NB4 (cell line): ENCODE measurements at places on chromosomes 6 and 20.
A peak's percentile ranks its signal among the peaks of the same experiment; 100 is the strongest.

GRCh38 chr6:36418558-36418957 is 24.1 kb downstream of the PXT1 start:
- peak; percentile 50 for DNase-seq

- no peak for DNase-seq
These were observed 1085.6 kb downstream of the KIF16B start for GRCh38 chr20:15487682-15488081.

DNA sequence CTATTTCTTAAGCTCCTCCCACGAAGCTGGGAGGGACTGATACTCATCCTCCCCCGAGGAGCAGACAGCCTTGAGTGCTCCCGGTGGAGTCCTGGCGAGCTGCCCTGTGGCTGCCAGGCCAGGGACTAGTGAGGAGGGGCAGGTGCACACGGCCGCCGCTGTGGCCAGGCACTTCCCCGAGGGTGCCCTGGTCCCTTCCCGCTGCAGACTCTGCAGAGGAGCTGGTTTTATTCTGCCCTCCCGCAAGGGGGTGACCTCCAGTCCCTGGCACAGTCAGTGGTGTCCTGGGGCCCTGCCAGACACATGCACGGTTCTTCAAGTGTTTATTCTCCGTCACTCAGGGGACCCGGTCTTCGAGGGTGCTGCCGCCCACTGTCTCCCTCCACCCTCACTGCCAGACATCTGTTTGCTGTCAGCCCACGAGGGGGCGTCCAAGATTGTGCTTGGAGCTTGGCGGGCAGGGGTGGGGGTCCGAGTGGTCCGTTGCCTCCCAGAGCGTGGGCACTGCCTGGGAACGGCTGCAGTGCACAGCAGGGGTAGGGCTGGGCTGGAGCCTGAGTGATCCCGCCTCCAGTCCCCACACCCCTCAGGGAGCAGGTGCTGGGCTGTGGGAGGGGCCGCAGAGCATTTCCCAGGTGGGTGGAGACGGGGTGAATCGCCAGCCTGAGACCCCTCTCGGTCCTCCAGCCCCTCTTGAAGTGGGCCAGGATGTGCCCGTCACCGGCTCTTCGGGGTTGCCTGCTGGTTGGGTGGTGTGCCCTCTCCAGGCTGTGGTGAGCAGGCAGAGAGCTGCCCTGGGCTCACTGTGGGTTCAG is 3.1 kb upstream of the CABLES2 start:
- DNase-seq: peak; percentile 60

DNA sequence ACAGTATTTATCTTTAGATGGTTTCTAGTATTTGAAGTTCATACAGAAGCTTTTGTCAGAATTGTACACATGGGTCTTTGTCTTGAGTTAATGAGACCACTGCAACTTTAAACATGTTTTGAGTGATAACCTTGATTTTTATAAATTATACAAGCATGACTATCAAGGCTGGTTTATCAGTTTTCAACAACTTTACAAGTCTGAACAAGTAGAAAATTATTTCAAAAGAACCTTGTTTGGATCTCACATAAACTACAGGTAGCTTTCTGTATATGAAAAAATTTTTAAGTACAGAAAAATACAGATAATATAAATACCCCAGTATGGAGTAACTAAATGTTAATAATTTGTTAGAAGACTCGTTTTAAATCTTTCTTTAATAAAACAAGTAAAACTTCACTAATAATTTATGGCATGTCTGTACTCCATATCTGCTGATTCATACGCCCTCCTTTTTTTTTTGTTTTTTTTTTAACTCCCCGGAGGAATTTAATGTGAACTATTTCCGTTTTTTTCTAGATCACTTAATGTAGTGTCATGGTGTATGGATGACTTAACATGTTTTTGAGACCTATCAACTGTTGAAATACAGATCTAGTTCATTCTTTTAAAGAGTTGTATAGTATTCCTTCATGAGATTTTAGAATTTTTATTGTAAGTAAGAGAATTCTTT is 18.3 kb downstream of the VAPB start:
- peak; percentile 47 for DNase-seq

DNA sequence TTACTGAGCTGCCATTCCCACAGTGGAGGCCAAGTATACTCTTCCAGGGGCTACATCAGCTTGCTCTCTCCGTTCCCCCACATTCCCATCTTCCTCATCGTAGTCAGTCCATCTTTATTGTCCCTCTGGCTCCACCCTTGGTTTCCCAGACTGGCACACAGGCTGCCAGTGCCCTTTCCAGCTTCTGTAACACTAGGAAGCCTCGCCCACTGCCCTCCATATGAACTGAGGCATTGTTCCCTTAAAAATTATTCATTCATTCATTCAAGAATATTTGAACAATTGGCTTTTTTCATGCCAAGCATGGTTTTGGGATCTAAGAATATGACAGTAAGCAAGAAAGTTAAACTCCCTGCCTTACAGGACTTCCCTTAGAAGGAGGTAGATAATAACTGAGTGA is 14.3 kb downstream of the ROS1 start:
- DNase-seq: no peak

GRCh38 chr6:1337791-1338190 is 25.9 kb downstream of the FOXQ1 start:
- no peak for DNase-seq

DNA sequence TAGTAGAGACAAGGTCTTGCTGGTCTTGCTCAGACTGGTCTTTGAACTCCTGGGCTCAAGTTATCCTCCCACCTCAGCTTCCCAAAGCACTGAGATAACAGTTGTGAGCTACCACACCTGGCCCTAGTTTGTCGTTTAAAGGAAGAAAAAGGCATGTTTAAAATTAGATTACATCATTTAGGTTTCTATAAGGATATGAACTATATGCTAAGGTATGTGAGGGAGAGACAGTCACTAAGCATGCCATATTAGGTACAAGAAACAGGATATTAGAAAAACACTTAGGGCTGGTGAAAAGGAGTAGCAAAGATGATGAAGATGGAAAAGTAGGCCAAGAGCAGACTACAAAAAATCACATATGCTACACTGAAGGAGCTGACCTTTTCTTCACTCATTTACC is 106.4 kb downstream of the ASCC3 start:
- no peak for DNase-seq

DNA sequence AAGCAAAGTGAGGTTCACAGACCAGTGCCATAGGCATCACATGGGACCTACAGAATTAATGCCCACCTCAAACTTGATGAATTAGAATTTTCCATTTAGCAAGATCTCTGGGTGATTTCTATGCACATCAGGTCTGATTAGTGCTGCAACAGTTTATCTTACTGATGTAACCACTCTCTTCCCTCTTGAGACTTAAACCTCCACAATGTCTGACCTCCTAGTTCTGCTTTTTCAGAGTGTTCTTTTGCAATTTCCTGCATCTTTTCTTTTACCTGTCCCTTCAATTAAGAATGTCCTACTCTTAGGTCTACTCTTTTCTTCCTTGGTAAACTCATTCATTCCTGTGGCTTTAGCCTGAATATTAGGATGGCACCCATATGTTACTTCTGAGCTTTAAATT is 615.3 kb downstream of the TFAP2A start:
- DNase-seq: peak; percentile 72

- peak; percentile 21 for DNase-seq
These were observed 140.8 kb downstream of the SLC16A10 start for GRCh38 chr6:111228094-111228493.

GRCh38 chr20:51077686-51078060 is 54.8 kb upstream of the KCNG1 start:
- peak; percentile 8 for DNase-seq

DNA sequence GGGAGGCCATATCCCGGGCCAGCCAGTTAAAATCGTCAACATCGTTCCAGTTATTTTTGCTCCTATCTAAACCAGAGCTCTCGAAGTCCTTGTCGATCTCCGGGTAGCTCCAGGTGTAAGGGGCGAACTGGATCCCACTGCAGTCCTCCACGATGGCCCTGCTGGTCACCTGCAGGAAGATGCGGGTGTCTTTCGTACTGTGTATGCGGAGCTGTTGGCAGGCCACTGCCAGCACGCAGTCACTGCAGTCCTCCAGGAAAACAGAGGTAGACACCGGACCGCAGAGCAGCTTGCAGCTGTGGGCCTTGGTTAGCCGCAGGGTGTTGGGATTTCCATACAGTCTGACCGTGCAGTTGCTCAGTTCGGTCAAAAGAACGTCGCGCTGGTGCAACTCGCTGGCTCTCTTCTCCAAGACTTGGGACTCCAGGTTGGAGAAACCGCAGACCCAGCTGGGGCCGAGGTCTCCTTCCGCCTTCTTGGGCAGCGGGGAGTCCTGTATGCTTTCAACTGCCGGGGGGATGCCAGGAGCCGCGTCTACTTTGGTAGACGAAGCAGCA is 742 bp downstream of the TBCC start:
- DNase-seq: peak; percentile 83

- no peak for DNase-seq
These were observed 4.7 kb upstream of the MOG start for GRCh38 chr6:29652198-29652584.

GRCh38 chr6:31621991-31622390 is 1.5 kb downstream of the PRRC2A start:
- no peak for DNase-seq
